ENCODE measurements at places on chromosomes 6 and 20.

DNA sequence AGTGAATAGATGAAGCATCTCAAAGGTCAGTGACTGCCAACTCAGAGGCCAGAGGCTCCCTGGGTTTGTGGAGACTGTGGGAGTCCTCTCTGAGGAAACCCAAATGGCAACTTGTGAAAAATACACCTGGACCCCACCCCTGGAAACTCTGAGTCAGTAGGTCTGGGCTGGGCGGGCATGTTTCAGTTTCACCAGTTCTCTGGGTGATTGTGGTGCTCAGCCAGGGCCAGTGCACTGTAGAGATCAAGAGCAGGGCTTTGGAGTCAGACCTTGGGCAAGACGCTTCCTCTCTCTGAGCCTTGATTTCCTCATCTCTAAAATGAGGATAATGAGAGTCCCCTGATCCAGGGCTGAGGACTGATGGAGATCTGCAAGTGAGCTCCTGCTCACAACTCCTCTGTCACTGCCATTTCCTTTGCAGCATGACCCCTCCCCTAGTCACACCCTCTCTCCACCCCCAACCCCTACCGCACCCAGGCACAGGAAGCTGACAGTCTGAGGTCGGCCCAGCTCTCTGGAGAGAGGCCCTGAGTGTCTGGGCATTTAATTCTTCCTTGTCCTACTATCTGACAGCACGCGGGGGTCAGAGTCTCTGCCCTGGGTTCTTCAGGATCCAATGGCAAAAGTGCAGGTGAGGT is 5.1 kb downstream of the DEF6 start:
- DNase-seq: peak; percentile 85

- no peak for DNase-seq
Observed at GRCh38 chr6:137371634-137372016, 122.6 kb downstream of the OLIG3 start.

DNA sequence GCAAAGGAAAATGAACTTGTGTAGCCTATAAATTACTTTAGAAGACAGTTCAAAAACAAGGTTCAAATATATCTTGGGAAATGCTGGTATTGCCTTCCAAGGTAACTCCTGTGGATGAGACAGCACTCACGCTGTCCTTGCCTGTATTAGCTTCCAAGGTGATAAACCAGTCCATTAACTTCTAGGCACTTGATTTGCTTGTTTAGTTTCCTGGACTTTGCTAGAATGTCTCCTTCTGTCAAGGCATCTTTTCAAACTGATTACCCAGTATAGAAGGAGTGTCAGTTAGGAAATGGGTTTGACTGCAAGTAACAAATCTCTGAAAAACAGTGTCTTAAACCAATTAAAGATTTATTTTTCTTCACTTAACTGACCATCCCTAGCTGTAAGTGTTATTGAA is 103.4 kb upstream of the SLC22A23 start:
- no peak for DNase-seq

- no peak for DNase-seq
Observed at GRCh38 chr20:3577366-3577765, 85.8 kb downstream of the GFRA4 start.

DNA sequence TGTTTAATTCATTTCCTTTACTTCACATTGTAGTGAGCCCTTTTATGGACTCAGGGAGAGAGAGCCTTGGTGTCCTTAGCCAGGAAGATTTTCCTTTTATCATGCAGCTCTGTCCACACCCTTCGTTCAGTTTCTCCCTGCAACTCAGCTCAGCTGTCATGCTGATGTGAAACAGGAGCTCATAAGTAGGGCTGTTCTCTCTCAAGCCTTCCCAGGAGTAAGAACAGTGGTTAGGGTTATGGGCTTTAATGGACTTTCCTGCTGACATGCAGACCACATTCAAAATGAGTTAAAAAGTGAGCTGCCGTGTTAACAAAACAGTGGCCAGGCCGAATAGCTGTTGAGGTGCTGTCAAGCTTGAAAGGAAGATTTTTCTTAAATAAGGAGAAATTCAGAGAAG is 104.1 kb downstream of the BCKDHB start:
- no peak for DNase-seq

DNA sequence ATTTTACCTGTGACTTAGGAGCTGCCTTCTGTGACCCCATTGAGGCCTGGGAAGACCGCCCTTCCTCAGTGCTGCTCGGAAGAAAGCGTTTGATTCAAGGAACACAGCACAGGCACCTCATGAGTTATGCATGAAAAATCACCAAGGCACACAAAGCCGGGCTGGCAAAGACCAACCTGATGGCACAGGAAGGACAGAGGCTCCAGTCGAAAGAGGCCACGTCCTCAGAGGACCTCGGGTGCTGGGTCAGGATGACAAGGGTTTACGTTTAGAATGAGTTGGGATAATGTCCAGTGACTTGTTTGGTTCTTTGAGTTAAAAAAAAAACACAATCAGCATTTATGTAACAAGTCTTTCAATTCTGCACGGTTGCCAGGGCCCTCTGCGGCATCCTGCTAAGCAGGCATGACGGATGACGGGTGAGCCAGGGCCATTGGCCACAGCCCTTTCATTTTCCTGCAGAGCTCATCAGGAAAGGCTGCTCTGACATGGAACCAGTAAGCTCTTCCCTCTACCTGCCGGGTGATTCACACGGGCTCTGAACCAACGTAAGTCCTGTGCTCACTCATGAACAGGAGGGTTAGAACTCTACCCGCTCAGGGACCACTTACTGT is 112.8 kb downstream of the DACT2 start:
- DNase-seq: no peak

DNA sequence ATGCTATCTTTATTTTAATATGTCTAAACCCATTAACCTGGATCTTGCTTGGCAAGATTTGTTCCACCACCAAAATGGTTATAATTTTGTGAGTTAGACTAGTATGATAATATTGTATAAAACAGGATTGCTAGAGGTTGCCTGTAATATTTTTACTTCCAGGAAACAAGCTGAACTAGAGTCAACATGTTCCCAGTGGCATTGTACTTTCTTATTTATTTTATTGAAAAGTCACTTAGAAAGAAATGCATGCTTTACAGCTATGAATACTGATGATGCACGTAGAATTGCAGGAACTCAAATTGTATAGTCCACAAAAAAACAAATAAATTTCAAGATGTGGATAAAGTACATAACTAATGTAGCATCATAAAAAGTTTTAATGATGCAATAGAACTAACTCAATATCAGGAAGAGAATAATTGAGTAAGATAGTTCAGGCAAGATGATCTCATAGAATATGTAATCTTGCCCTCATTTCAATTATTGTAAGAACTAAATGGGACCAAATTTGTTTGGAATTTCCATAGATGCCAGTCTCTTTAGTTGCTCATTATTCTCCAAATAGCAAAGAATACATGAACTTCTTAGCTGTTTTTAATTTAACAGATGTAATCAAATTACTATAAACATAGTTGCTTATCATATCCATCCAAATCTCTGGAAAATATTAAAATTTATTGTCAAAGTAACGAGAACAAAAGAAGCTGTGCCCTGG is 451.8 kb downstream of the COL12A1 start:
- no peak for DNase-seq

- no peak for DNase-seq
Observed at GRCh38 chr6:168905451-168906090, 348.1 kb downstream of the THBS2 start.

- no peak for DNase-seq
Observed at GRCh38 chr6:32183483-32184083, 470 bp downstream of the AGER start.

GRCh38 chr20:36881331-36881730 is 5.4 kb downstream of the TLDC2 start:
- DNase-seq: no peak

- no peak for DNase-seq
Observed at GRCh38 chr6:105484238-105485161, 81.6 kb upstream of the PREP start.

- DNase-seq: no peak
Observed at GRCh38 chr20:23386304-23387117, 24.5 kb downstream of the GZF1 start.

- DNase-seq: no peak
Observed at GRCh38 chr6:138645976-138646640, 127.5 kb upstream of the CCDC28A start.

GRCh38 chr6:101936516-101936915 is 543.0 kb downstream of the GRIK2 start:
- DNase-seq: no peak

Data from activated CD4-positive, alpha-beta T cell treated with anti-CD3 and anti-CD28 coated beads, Interleukin-2, amount 50 U/mL, for 4 hours (primary cell).